ENCODE measurements at places on chromosomes 1 and 21.
A peak's percentile ranks its signal among the peaks of the same experiment; 100 is the strongest.

- peak; percentile 93 for DNase-seq
Observed at GRCh38 chr1:145892486-145893087, 6.9 kb upstream of the ANKRD35 start.

DNA sequence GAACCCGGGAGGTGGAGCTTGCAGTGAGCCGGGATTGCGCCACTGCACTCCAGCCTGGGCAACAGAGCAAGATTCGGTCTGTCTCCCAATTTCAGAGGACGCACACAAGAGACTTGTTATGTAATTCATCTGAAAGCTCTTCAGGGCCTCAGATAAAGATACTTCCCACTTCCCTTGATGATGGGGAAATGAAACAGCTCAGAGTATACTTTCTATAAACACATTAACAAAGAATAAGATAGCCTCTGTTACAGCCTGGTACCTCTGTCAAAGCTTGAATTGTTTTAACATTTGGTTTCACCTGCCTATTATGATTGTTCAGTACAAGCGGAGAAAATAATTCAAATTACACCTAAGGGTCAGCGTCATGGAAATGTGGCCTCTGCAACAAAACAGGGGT lies 622.9 kb upstream of the ADGRL4 start:
- no peak for DNase-seq

GRCh38 chr1:1001057-1001783 lies 1.3 kb upstream of the HES4 start:
- no peak for DNase-seq

- no peak for DNase-seq
Observed at GRCh38 chr1:209710847-209711246, 6.2 kb downstream of the HSD11B1 start.

GRCh38 chr1:14613926-14614325 lies 15.4 kb downstream of the KAZN start:
- no peak for DNase-seq

DNA sequence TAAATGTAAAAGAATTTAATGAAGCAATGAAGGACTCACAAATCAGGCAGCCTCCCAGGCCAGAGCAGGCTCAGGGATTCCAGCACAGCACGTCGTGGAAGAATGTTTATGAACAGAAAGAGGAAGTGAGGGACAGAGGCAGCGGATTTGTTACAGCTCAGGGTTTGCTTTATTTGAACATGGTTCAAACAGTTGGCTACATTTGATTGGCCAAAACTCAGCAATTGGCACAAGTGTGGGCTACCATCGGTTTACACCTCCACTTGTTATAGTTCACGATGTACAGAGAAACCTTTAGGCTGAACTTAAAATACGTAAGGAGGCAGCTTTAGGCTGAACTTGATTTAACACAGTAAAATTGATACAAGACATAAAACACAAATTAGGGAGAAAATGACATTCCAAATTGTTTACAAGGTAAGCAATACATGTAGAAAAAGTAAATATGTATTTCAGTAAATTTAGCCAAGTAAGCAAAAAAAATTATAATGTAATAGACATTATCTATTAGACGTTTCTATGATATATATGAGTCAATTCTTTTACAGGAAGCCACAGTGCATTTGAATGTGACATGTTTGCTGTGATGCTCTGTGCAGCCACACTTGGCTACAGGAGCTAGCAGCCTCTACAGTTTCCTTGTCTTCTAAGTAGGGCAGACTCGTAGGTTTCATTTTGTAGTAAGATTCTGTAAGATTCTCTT lies 126.5 kb downstream of the ADSS2 start:
- DNase-seq = peak; percentile 62

DNA sequence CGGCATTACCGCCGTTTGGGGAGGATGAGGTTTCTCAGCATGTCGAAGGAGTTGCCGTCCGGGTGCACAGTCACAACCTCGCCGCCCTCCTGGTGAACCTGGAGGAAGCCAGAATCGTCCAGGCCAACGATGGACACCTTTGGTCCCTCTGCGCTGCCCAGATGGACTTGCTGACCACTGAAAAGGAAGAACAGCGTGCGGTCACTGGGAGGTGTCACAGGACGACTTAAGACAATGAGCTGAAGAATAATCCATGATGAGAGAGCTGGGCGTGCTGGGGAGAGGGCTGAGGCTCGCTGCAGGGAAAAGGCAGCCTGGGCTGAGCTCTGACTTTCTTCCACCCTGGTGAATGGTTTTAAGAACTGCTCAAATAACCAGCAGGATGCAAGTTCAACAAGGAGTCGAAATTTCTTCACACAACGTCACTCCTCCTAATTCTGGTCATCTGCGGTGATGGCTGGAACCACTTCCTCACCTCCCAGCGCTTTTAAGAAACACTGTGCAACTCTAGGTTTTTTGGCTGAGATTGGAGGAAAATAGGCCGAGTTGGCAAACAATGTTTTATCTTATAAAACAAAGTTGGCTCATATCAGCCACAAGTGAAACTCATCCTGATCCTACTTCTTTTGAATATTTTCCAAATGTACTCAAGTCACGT lies 55.5 kb downstream of the SIM2 start:
- DNase-seq = no peak

GRCh38 chr1:174230399-174230798 lies 71.1 kb downstream of the RABGAP1L start:
- peak; percentile 75 for DNase-seq

- no peak for DNase-seq
Observed at GRCh38 chr1:41892301-41892781, 26.4 kb downstream of the HIVEP3 start.

GRCh38 chr21:32065654-32066053 lies 192.8 kb downstream of the HUNK start:
- no peak for DNase-seq

GRCh38 chr21:25081096-25081495 lies 526.2 kb downstream of the MRPL39 start:
- DNase-seq = no peak

- DNase-seq = peak; percentile 78
Observed at GRCh38 chr1:119008483-119009311, 20.6 kb upstream of the TBX15 start.

GRCh38 chr1:11952455-11953109 lies 18.1 kb downstream of the PLOD1 start:
- no peak for DNase-seq

GRCh38 chr1:222616525-222616924 lies 1.4 kb upstream of the MIA3 start:
- no peak for DNase-seq

GRCh38 chr1:220890602-220891001 lies 11.4 kb downstream of the HLX start:
- DNase-seq = no peak

DNA sequence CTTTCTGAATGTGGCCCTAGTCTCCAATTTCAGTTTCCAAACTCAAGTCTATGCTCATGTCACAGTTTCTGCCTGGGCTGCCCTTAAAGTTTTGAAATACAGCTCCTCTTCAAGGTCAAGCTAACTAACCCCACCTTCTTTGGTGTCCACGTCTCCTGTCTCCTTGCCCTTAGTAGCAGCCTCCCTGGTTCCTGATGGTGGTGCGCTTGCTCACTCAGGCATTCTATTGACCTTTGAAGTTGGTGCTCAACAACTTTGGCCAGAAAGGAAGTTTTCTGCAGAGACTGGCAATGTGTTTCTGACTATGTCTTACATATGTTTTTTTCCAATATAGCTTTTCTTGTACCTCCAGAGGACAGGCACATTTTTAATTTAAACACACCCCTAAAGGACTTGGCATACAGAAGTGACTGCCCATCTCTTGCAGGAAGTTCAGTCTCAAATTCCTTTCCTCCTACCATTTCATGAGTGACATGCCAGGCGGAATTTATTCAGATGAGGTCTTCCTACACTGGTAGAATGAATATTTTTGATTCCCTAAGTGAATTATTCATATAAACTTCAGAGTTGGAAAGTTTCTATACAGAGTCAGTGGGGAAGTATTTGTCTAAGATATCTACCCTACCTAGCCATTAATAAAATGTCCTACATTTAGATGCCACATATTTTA lies 364.3 kb upstream of the USP24 start:
- DNase-seq = no peak

GRCh38 chr1:93816970-93817678 lies 61.9 kb downstream of the DNTTIP2 start:
- peak; percentile 82 for DNase-seq

GRCh38 chr1:86068271-86068721 lies 88.3 kb downstream of the COL24A1 start:
- no peak for DNase-seq

DNA sequence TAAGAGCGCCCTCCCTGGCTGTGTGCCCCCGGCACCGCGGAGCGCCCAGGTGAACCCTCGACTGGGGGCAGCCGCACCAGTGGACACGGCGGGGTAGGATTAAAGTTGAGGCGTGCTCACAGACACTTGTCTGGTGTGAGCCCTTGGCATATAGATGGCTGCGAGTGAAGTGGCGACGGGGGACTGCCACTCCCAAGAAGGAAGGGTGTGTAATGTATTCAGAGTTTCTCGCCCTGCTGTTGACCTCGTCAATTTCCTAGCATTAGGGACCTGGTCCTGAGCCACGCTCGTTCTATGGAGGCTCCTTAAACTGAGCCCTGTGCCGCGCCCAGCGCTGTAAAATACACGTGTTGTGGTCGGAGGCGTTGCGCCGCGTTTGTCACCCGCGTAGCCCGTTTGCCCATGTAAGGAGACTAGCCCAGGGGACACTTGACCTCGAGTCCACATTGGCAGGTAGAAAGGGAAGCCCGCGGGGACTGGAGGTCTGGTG lies 554 bp downstream of the EVA1C start:
- DNase-seq = peak; percentile 69

GRCh38 chr1:21337454-21337927 lies 47.2 kb upstream of the ECE1 start:
- no peak for DNase-seq

- DNase-seq = no peak
Observed at GRCh38 chr1:218380125-218380977, 35.2 kb downstream of the TGFB2 start.

DNA sequence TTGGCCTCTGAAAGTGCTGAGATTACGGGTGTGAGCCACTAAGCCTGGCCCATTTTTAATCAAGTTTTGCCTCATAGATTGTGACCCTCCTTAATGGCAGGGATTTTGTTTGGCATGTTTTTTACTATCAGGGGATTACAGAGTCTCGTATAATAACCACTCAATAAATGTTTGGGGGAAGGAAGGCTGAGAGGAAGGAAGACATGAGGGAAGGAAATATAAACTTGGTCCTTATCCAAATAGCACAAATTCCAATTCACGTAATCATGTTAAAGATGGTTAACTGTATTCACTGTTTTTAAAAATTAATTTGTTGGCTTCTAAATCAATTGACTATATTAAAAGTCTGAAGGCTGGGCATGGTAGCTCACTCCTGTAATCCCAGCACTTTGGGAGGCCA lies 30.9 kb upstream of the SERTAD4 start:
- DNase-seq = no peak

DNA sequence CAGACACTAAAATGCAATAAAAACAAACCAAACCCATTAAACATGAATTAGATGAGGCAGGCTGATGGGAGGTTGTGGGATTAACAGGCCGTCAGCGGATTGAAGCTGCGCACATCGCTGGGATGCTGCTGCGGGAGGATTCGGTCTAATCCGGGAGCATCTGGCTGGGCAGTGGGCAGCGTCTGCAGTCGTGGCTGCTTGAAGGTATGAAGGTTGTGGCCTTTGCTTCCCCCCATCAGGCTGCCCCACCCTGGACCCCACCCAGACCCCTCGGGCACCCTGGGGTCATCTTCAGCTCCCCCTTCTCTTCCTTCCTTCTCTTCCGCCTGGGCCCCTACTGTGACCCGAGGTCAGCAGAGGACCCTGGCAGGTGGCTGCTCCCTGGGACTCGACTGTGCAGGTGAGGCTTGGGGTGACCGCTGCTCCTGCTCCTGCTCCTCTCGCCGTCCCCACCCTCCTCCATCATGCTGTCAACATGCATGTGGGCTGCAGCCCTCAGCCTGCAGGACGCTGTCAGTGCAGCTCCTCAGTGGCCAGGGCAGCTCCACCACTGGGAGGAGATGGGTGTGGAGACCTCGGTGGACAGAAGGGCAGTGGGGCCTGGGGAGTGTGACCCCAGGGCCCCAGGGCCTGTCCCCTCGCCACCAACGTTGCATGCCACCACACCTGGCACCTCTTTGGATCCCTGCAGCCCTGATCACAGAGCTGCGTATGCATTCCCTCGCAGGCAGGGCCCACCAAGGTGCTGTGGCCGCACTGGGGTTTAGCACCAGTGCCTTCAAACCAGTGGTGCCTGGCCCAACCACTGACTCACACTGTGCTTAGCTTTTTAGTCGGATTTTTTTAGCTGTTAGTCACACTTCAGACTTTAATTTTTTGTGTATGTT lies 112.2 kb upstream of the COL6A1 start:
- DNase-seq = no peak

GRCh38 chr1:170703591-170703990 lies 39.7 kb downstream of the PRRX1 start:
- DNase-seq = no peak

- DNase-seq = no peak
Observed at GRCh38 chr1:226558036-226558650, 9.6 kb downstream of the STUM start.

DNA sequence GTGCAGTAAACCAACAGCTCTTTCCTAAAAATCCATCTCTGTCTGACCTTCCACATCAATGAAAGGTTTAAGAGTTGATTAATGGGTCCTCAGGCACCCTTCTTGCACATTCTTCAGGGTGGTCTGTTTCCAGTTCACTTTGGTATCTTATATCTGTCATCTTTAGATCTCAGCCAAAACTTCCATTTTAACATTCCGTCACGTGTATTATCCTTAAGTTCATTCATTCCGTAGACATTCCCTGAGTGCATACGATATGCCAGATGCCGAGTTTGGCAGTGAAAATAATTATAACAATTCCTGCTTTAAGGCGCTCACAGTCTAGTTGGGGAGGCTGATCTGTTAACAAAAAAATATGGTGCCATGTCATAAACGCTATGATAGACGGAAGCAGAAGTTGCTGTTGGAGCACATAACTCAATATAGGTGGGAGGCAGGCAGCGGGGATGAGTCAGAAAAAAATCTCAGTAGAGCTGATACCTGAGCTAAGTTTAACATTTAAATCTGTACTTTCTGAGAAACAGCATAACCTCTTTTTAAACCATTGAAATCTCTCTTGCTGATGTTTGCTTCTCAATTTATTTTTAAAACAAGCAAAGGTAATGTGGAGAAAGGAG lies 59.6 kb upstream of the HOOK1 start:
- DNase-seq = no peak

- DNase-seq = no peak
Observed at GRCh38 chr1:204128464-204128963, 23.3 kb downstream of the ETNK2 start.

- DNase-seq = no peak
Observed at GRCh38 chr1:171142416-171143385, 42.4 kb upstream of the FMO2 start.

DNA sequence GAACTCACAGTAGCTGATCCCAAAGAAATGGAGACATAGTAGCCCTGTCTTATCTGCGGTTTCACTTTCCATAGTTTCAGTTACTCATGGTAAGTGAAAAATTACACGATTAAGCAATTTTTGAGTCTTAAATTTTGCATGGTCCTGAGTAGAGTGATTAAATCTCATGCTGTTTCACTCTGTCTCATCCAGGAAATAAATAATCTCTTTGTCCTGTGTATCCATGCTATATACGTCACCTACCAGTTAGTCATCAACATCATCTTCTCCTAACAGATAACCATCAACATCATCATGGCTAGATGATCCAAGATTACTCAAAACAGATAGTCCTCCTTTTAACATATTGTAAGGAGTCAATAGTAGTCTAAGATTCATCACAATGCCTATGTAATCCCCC lies 1589.3 kb downstream of the BRINP3 start:
- DNase-seq = no peak

Measured in hematopoietic multipotent progenitor cell treated with erythropoietin and hydrocortisone succinate and interleukin-3 and kit ligand, for 6 days (in vitro differentiated cells).